Ascending aorta (tissue), 2 donors: ENCODE measurements at places on chromosomes 1 and 21. TPM values are rescaled to one million over a fixed set of nuclear protein-coding genes. Genes with fewer than 3 reads are reported as not detected.

DNA sequence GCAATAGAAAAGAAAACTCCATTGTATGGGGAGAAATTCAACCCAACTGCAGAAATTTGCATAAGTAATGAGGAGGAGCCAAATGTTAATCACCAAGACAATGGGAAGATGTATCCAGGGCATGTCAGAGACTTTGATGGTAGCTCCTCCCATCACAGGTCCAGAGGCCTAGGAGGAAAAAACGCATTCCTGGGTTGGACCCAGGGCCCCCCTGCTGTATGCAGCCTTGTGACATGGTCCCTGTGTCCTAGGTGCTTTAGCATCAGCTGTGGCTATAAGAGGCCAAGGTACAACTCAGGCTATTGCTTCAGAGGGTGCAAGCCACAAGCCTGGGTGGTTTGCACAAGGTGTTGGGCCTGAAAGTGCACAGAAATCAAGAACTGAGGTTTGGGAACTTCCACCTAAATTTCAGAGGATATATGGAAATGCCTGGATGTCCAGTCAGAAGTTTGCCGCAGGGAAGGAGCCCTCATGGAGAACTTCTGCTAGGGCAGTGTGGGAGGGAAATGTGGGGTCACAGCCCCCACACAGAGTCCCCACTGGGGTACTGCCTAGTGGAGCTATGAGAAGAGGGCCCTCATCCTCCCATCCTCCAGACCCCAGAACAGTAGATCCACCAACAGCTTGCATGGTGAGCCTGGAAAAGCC, 162.3 kb downstream of the TGFB2 start:
- no peak overlapping the region for H3K4me3 ChIP-seq
- no peak overlapping the region for H3K27ac ChIP-seq
- no peaks in the 10 kb centered on the region for H3K36me3 ChIP-seq
- no peaks in the 10 kb centered on the region for H3K4me1 ChIP-seq
- H3K27me3 ChIP-seq, result no peaks in the 10 kb centered on the region

DNA sequence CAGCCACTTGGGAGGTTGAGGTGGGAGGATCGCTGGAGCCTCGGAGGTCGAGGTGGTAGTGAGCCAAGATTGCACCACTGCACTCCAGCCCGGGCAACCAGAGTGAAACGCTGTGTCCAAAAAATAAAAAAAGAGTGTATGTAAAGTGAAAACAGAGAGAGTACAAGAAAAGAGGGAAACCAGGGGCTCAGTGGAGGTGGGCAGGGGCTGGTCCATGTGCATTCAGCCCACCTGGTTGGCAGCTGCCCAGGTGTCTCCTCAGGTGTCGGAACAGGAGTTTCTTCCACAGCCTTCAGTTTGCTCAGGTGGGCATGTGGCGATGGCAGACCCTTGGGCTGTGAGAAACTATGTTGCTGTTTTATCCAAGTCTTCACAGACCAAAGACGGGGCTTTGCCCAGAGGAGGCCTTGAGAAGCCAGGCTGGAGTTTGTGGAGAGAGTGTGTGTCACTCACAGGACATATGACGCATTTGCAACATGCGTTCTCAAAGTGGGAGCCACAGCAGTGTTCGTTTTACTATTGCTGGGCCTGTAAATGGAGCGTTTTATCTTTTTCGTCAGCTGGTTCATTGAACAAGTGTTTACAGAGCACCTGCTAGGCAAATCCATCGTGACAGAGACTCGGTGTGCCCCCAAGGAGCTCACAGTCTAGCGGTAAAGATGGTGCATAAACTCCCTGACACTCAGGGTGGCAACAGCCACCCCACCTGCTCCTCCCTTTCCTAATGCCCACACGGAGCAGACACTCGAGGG, 22.4 kb upstream of the SAMD11 start:
- H3K36me3 ChIP-seq, result no peaks in the 10 kb centered on the region
- H3K4me3 ChIP-seq, result no peak overlapping the region
- no peak for DNase-seq
- H3K27ac ChIP-seq, result no peak overlapping the region
- H3K4me1 ChIP-seq, result no peaks in the 10 kb centered on the region

DNA sequence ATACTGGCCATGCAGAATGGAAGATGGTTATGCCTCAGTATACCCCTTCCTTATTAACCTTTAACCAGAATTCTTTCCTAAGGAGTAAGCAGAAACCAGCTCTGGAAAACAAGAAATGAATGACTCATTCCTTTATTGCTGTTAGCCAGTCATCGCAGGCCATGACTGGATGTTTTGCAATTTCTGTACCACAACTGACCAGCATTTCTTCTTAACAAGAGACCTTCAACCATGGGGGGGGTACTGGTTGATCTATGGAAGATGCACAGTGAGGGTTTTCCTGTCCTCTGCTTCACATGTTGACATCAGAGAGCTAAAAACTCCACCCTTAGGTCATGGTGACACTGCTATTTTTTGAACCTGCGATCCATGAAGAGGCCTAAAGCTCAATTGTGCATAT, 28.0 kb upstream of the RNF2 start:
- H3K27me3 ChIP-seq, result no peaks in the 10 kb centered on the region
- no peak overlapping the region for H3K27ac ChIP-seq
- H3K4me1 ChIP-seq, result no peaks in the 10 kb centered on the region
- no peaks in the 10 kb centered on the region for H3K36me3 ChIP-seq
- H3K4me3 ChIP-seq, result no peak overlapping the region
- no peak for DNase-seq

DNA sequence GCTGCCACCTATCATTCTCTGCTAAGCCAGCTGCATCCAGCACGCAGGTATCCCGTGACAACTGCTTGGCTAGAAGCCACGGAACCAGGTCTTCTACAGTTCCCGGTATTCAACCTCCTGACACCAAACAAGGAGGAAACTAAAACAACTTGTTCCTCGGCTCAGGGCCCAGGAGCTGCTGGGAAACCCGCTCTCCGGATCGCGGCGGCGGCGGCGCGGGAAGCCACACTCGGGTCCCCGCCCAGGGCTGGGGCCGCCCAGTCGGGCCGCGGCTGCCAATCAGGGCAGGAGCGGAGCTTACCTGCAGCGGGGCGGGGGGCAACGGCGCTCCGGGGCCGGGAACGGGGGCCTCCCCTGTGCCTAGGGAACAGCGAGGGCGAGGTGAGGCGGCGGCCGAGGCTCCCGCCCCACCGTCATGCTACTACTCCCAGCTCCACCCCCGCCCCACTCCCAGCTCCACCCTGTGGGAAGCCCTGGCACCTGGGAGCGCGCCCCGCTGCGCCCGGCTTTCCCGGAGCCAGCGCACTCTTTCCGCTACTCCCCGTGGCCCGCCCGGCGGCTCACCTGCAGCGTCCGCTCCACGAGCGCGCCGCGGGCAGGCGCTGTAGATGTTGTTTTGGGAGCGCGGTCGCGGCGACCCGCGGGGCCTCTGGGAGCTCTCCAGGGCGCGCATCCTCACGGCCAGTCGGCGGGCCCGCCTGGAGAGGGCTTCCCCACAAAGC, 12.1 kb downstream of the IL24 start:
- no peaks in the 10 kb centered on the region for H3K36me3 ChIP-seq
- no peak for DNase-seq
- peaks cover 10% of the 10 kb centered on the region for H3K27me3 ChIP-seq
- H3K27ac ChIP-seq, result no peak overlapping the region
- no peaks in the 10 kb centered on the region for H3K4me1 ChIP-seq

- H3K4me3 ChIP-seq, result no peak overlapping the region
Measured at GRCh38 chr1:114090738-114091505, 62.7 kb downstream of the SYT6 start.

DNA sequence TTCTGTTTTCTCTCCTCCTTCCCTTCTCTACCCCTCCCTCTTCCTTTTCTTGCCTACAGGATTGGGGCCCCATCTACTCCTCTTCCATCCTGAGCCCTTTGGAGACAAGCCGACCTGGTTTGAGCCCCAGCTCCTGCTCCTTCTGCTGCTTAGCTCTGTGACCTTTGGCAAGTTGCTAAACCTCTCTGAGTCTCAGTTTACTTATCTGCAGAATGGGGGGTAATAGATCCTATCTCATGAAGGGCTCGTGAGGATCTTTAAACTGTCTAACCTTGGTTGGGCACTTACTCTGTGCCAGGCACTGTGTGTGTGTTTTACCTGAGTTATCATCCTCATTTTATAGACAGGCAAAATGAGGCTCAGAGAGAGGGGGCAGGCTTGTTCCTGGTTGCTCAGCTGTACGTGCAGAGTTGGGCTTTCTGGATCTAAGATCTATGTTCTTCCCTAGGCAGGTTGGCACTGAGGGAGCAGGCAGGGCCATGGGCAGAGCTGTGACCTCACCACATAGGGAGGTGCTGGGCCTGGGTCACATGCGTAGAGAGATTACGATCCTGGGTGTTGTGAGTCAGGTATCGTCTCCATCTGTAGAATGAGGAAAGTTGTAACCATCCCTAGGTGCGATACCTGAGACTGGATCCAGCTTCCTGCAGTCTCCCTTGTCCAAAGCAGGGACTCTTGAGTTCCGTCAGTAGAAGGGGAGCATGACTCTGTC, 58.5 kb downstream of the FOXO6 start:
- H3K36me3 ChIP-seq, result no peaks in the 10 kb centered on the region
- DNase-seq, result no peak
- H3K27ac ChIP-seq, result peak overlapping the region; percentile 85
- no peak overlapping the region for H3K4me3 ChIP-seq
- H3K4me1 ChIP-seq, result peaks cover 15% of the 10 kb centered on the region

- H3K27ac ChIP-seq, result no peak overlapping the region
- H3K4me1 ChIP-seq, result peaks cover 2% of the 10 kb centered on the region
- DNase-seq, result no peak
- no peaks in the 10 kb centered on the region for H3K27me3 ChIP-seq
- no peak overlapping the region for H3K4me3 ChIP-seq
Measured at GRCh38 chr1:50700621-50701020, 259.4 kb downstream of the FAF1 start.

DNA sequence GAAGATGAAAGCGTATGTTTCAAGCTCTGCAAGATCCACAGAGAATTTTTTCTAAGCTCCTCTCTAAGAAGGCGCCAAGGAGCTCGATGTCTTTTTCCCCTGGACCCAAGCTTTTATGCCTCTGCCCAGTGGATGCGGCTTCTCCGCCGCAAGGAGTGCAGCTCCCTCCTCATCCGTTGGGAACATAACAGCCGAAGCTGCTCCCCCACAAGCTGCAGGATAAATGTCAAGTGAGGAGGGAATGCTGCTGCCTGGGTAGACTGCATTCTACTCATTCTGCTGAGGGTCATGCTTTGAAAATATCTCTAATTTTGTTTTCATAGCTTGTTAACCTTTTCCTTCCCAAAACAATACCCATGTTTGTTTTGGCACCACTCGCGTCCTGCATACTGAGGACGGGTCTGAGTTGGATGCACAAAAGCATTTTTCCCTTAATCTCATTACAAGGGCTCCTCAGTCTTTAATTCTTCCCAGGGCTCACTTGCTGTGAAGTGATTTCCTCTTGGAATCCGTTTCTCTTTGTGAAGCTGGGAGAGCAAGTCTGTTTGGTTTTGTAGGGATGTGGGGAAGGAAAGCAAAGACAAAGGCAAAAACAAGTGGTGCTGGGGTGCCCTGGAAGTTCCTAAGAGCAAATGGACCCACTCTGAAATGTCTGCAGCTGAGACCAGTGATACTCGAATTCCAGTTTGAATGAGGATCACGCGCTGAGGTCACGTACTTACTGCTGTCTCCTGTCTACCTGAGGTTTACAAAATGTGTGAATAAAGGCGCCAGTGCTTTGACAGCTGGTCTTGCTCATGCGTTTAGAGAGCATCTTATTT, 134.0 kb upstream of the IRF2BP2 start:
- H3K4me1 ChIP-seq, result peaks cover 5% of the 10 kb centered on the region
- DNase-seq, result no peak
- H3K27ac ChIP-seq, result peak overlapping the region; percentile 42
- H3K27me3 ChIP-seq, result no peaks in the 10 kb centered on the region
- H3K36me3 ChIP-seq, result no peaks in the 10 kb centered on the region

DNA sequence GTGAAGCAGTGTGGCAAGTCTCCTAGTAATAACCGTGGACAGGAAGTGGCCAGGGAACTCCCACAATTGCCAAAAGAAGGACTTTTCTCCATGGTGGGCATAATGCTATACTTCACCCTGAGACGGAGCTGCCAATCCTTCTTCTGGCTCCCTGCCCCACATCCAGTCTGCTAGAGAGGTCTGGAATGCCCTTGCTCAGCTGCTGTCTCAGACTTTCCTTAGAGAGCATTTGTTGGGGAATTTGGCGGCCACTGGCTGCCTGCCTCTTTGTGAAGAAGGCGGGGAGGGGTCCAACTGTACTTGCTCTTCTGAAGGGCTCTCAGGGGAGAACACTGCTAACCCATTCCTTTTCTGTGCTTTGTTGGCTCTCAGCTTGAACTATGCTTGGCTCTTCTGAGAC, 123.7 kb upstream of the EDN2 start:
- H3K27me3 ChIP-seq, result no peaks in the 10 kb centered on the region
- no peaks in the 10 kb centered on the region for H3K4me1 ChIP-seq
- no peaks in the 10 kb centered on the region for H3K36me3 ChIP-seq
- no peak for DNase-seq
- H3K27ac ChIP-seq, result no peak overlapping the region

DNA sequence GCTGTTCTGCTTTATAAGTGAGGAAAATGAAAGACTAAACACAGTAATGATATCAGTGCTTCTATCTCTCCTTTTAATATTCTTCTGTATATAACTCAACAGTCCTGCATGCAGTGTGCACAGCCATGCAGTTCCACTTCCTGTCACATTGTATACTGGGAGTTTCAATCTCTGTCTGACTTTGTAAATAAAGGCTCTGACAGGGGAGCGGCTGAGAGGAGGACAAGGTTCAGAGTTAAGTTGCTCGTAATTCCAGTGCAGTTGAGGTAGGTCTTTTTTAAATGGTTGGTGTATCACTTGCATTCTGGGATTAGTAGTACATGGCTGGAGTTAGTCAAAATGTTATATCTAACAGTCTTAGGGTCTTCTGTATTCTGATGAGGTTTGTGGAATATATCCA, 264.5 kb downstream of the OLFM3 start:
- H3K36me3 ChIP-seq, result no peaks in the 10 kb centered on the region
- no peaks in the 10 kb centered on the region for H3K4me1 ChIP-seq
- no peak for DNase-seq
- H3K27ac ChIP-seq, result no peak overlapping the region
- H3K27me3 ChIP-seq, result no peaks in the 10 kb centered on the region

DNA sequence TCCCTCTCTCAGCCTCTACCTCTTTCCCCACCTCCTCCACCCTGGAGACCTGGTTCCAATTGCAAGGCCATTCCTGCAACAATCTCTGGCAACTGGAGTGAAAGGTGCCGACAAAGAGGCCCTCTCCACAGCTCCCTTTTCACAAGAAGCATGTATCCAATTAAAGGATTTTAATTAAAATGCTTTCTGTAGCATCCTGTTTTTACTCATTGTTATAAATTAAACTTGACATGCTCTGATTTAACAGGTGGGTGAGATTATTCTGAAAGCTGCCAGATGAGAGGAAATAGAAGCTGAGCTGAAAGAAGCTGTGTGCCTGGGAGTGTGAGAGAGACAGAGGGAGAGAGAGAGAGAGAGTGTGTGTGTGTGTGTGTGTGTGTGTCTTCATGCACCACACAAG, 160.5 kb downstream of the TBX15 start:
- no peak overlapping the region for H3K27ac ChIP-seq
- H3K36me3 ChIP-seq, result no peaks in the 10 kb centered on the region
- no peak for DNase-seq
- no peaks in the 10 kb centered on the region for H3K27me3 ChIP-seq
- no peak overlapping the region for H3K4me3 ChIP-seq

The TCHHL1 gene
- total RNA-seq, result not detected

The MYBPH gene
- total RNA-seq, result not detected

The TBX15 gene
- total RNA-seq, result 1.8 TPM
